ENCODE measurements at places on chromosomes 4 and X. TPM values are rescaled to one million over a fixed set of nuclear protein-coding genes. Genes with fewer than 3 reads are reported as not detected.
A peak's percentile ranks its signal among the peaks of the same experiment; 100 is the strongest.

- DNase-seq = no peak
Observed at GRCh38 chrX:135411893-135412292, 9.9 kb upstream of the SMIM10L2A start.

GRCh38 chr4:158863296-158863695, 94.5 kb downstream of the FNIP2 start:
- DNase-seq = no peak

GRCh38 chr4:82624819-82625218, 63.0 kb upstream of the TMEM150C start:
- no peak for DNase-seq

- DNase-seq = no peak
Observed at GRCh38 chr4:121130326-121130660, 33.8 kb downstream of the TNIP3 start.

GRCh38 chr4:106208481-106209460, 107.2 kb downstream of the TBCK start:
- DNase-seq = no peak

GRCh38 chrX:54042609-54043021, 1.7 kb downstream of the PHF8 start:
- no peak for DNase-seq

GRCh38 chr4:81106150-81106549, 75.6 kb downstream of the BMP3 start:
- no peak for DNase-seq

- no peak for DNase-seq
Observed at GRCh38 chrX:134749706-134750445, 91.6 kb upstream of the PLAC1 start.

DNA sequence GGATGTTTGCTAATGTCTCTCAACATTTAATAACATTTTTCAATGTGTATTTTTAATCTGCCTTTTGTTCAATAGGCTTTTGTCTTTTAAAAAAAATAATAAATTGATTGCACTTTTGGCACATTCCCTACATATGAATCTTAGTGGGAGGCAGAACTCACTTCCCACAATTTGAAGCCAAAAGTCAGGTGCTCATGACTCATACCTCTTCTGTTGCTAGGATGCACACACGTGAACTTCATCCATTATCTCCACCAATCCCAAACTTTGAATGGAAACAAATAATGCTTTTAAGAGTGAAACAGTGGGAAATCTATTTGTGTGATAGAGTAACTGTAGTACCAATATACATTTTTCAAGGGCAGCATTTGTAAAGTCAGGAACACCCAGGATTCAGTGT, 260.5 kb downstream of the IQCM start:
- DNase-seq = peak; percentile 54

DNA sequence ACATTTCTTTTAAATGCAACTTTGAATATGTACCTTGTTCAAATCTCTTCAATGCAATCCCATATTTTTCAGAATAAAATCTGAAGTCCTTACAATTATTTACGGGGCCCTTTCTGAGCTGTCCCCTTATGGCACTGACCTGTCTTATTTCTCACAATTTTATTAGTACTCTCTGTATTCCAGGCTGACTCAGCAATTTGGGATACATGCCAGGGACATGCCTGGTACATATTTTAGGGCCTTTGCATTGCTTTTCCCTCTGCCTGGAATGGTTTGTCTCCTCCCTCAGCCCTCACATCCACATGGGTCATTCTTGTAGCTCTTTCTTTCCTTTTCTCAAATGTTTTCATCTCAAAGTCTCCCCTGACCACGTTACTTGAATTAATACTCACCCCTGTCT, 172.2 kb upstream of the TECRL start:
- DNase-seq = peak; percentile 71

- DNase-seq = no peak
Observed at GRCh38 chr4:76963131-76963750, 13.7 kb downstream of the SEPTIN11 start.

GRCh38 chrX:139931646-139932072, 1.2 kb downstream of the ATP11C start:
- DNase-seq = no peak

DNA sequence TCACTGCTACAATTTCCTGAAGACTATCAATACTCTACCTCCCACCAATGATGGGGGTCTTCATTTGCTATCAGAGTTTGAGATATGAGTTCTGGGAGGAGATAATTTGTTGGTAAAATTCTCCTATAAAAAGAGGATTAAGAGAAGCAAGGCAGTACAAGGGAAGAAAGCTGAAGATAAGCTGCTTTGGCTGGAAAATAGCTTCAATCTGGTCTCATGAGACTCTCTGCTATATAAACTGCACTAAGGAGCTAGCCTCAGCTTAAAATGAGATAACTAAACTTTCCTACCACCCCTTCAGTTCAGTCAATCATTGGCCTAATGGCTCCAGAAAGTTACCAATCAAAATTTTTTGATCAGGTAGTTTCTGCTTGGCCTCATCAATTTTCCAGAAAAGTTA, 2105.0 kb downstream of the ARAP2 start:
- DNase-seq = no peak

DNA sequence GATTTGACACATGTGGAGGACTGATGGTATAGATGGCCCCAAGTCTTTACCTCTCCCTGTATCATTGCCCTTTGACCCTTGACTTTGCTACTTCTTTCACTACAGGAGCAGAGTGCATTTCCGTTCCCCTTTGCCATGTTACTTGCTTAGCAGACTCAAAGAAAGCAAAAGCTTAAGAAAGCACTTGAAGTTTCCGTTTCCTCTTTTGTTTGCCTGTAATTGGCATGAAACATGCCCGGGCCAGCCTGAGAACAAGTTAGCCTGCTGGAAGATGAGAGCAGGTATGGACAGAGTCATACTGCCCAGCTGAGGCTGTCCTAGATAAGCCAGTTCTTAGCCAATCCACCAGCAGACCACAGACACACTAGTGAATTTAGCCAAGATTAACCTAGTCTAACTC, 206.0 kb downstream of the BCOR start:
- peak; percentile 84 for DNase-seq

- DNase-seq = no peak
Observed at GRCh38 chr4:153616006-153616555, 68.0 kb upstream of the TLR2 start.

GRCh38 chrX:6574762-6575161, 39.8 kb upstream of the VCX3A start:
- no peak for DNase-seq

- peak; percentile 60 for DNase-seq
Observed at GRCh38 chr4:154329939-154330338, 161.7 kb downstream of the DCHS2 start.

DNA sequence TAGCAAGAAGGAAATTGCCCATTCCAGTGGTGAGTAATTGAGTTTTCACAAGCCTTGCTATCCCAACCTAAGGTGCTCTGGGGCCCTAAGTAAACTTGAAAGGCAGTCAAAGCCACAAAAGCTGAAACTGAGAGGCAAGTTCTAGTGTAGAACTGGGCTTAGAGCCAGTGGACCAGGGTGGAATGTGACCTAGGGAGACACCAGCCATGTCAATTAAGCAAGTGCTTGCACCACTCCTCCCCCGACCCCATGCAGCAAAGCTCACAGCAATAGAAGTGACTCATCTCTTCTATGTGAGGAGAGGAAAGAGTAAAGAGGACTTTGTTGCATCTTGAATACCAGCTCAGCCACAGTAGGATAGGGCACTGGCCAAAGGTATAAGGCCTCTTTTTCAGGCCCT, 486.1 kb upstream of the POU3F4 start:
- peak; percentile 2 for DNase-seq

GRCh38 chr4:24894846-24895245, 18.0 kb downstream of the CCDC149 start:
- DNase-seq = no peak

DNA sequence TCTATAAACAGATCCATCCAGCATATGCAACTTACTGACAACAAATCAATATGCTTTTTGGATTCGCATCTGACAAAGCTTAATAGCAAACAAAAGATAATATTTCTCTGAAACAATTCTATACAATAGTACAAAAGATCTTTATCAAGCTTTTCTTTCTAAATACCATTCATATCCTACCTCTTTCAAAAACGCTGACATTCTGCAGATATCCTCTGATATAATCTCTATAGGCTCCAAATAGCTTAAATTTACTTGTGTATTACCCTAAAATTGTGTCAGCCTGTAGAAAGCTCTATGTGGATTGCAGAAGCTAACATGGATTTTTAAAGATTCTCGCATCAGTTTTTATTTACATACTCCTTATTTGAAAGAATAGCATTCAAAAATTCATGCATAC, 260.6 kb downstream of the GASK1B start:
- no peak for DNase-seq

GRCh38 chr4:169220447-169220846, 50.3 kb downstream of the SH3RF1 start:
- no peak for DNase-seq

DNA sequence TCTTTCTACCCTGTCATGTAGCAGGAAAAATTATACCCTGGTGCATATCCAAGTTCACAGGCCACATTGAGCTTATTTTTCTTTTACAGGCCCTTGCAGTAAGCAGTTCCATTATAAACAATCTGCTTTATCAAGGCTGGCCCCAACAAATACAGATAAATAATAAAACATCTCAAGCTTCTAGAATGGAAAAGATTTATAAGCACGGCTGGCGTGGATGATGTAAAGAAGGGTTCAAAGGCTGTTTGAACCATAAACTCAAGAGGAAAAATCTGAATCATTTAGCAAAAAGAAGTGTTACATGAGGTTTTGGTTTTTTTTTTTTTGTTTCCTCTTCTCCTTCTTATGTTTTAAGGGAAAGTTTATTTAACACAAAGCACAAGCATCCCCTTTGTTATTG, 109.7 kb downstream of the UNC5C start:
- DNase-seq = no peak

- DNase-seq = no peak
Observed at GRCh38 chr4:150117094-150117493, 38.8 kb downstream of the DCLK2 start.

- peak; percentile 32 for DNase-seq
Observed at GRCh38 chr4:70559211-70559830, 32.7 kb upstream of the AMBN start.

- peak; percentile 47 for DNase-seq
Observed at GRCh38 chr4:177596035-177596434, 153.8 kb upstream of the AGA start.

DNA sequence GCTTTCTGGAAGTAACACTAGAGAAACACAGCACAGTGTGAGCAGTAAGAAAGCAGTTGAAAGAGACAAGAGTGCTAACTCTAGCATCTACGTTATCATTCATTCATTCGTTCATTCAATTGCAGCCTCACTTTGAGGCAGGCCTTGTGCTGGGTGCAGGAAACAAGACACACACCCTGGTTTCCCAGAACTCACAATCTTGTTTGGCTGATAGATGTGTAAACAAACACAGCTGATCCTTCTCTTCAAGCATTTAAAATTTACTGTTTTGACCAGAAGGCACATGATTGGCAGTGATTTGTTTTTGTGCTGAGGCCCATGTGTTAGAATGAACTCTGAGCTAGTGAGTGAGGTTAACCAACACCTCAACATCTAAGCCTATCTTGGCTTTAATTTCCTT, 20.4 kb upstream of the TBC1D9 start:
- no peak for DNase-seq

- DNase-seq = no peak
Observed at GRCh38 chr4:4455210-4455865, 68.4 kb downstream of the NSG1 start.

- peak; percentile 84 for DNase-seq
Observed at GRCh38 chr4:53908661-53909078, 155.7 kb downstream of the CHIC2 start.

GRCh38 chrX:30906726-30907125, 17.7 kb upstream of the TAB3 start:
- no peak for DNase-seq

DNA sequence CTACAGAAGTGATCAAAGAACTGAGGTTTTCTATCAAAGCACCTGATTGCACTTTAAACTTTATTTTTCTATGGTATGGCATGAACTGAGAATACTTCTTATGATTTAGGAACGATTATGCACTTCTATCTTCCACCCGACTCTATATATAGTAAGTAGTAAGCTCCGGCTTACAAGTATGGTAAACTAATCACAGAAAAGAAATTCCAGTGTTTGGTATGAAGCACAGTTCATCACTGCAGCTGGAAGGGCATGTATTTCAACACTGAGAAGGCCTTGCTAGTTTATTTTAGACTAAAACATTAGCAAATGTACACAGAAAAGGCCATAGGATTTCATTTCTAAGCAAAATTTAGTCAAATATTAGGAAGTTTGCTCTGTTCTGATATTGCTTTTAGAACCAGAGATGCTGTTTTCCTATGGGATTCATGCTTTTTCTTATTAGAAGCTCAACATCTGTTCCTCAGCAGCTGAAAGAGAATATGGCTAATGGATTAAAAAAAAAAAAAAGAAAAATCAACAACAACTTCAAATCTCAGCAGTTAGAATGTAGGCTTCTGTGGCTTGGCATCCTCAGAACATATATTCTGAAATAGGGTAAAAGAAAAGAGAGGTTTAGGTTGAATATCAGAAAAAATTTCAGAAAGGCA, 273.5 kb downstream of the C4orf33 start:
- no peak for DNase-seq

GRCh38 chr4:41323706-41324105, 67.0 kb downstream of the UCHL1 start:
- no peak for DNase-seq

The HPSE gene
- 13.0 TPM for total RNA-seq

The NUP54 gene
- total RNA-seq = 51.8 TPM

The GABRA4 gene
- not detected for total RNA-seq

The TTC29 gene
- not detected for total RNA-seq

The HERC5 gene
- total RNA-seq = 18.7 TPM

The NPNT gene
- total RNA-seq = 0.51 TPM

The CT45A5 gene
- not detected for total RNA-seq

The PABPC4L gene
- 1.9 TPM for total RNA-seq

The USP51 gene
- total RNA-seq = 0.85 TPM

The USP17L19 gene
- total RNA-seq = not detected

The NHSL2 gene
- 0.42 TPM for total RNA-seq

The TMEM150C gene
- 0.14 TPM for total RNA-seq

The H2BW1 gene
- total RNA-seq = not detected

The NXF3 gene
- total RNA-seq = not detected

The CLDN34 gene
- not detected for total RNA-seq

The GLRB gene
- total RNA-seq = 1.2 TPM

The XAGE1A gene
- total RNA-seq = not detected

The ARHGAP4 gene
- total RNA-seq = 2.8 TPM

The RAB9B gene
- total RNA-seq = 0.11 TPM

Measured in foreskin keratinocyte (primary cell).